ENCODE measurements at places on chromosomes 4 and X. TPM values are rescaled to one million over a fixed set of nuclear protein-coding genes. Genes with fewer than 3 reads are reported as not detected.

ESX1 gene
- total RNA-seq, result not detected

DNA sequence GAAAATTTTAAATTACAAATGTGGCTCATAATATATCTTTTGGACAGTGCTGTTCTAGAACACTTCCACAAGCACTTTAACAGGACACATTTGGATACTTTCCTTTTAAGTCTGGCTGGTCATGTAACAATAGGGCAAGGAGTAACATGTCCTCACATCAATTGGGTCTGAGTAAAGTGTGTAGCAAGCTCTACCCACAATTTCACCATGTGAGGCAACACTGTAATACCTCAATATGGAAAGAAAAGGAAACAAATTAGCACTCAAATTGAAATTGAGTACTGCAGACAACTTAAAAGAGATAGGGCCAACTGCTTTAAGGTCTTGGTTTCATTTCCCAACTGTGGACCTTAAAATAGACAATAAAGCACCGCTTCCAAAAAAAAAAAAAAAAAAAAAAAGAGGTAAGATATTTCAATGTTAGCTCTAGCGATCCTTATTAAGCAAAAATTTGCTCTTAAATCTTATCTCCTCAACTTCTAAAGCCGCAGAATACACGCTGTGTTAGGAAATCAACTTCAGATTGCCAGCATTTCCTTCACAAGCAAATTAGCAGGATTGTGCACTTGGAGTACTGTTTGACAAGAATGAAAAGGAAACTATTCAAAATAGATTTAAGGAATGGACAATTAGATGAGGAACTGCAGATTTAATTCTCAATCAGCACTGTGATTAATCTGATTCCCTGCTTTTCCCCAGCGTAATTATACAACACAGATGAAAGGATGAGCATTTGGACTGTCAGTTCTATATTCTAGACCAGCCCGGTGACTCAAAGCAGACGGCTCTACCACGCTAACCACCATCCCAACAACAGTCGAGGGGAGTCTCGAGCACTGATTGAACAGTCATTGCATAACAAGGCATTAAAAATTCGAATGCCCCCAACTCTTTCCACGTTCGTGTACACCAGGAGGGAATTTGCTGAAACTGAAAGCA is 1.6 kb downstream of the CASK start:
- DNase-seq, result peak; percentile 68

DNA sequence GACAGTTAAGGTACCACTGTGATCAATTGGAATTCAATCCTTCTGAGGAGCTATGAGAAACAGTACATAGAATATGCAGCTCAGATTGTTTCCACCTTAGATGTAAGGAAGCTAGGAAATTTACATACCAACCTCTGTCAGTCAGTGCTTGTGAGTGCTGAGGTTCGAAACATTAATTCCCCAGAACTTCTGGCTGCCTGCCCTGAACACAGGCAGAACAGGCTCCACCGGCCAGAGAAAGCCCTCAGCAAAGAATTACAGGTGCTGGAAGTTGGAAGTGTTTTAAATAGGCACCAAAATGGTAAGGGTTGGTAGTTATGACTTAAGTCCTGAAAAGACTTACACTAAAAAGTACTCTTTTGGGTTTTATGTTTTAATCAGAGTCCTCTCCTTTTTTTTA is 651.8 kb downstream of the C4orf33 start:
- DNase-seq, result no peak

DNA sequence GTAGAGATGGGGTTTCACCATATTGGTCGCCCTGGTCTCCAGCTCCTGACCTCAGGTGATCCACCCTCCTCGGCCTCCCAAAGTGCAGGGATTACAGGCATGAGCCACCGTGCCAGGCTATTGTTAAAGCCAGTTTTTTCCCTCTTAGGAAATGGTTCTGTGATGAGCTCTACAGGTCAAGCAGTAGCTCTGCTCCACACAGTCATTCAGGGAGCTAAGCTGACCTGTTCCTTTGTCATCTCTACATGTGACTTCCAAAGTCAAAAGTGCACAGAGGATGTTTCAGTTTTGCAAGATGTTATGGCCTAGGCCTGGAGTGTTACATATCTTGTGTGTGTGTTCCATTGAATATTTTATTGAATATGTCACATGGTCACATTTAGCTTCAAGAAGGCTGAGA is 11.4 kb downstream of the MCUB start:
- DNase-seq, result no peak

GRCh38 chr4:107937040-107937439 is 5.7 kb downstream of the CYP2U1 start:
- DNase-seq, result no peak

TCEAL6 gene
- not detected for total RNA-seq

DNA sequence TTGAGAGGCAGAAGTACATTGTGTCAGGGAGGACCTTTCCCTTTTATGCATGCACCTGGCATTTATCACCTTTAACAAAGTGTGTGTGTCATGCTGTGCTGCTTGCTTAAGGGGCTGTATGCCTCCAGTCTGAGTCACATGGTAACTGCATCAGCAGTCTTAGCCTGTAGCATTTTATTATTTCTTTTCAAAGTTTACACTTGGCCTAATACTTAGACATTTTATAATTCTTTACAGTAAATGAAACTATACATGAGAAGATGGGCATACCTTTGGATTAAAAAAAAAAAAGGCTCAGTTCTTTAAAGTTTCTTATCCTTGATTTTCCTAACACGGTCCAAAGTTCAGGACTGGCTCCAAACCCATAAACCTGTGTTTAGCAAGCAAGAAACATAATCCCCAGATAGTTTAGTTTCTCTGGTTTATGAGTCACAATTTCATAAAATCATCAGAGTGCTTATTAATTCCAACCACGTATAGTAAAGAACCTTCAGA is 14.6 kb downstream of the NPNT start:
- DNase-seq, result peak; percentile 21

RIBC1 gene
- total RNA-seq, result 0.32 TPM

- DNase-seq, result no peak
Observed at GRCh38 chr4:11869191-11869870, 440.6 kb upstream of the HS3ST1 start.

GRCh38 chrX:52437212-52437611 is 58.4 kb upstream of the XAGE1A start:
- no peak for DNase-seq

All from GM23248 (cell line).